ENCODE measurements at places on chromosomes 6 and 20. TPM values are rescaled to one million over a fixed set of nuclear protein-coding genes. Genes with fewer than 3 reads are reported as not detected.

The RNF5 gene
- 31.5 TPM for total RNA-seq

The TP53INP2 gene
- 3.4 TPM for total RNA-seq

The POM121L2 gene
- total RNA-seq = not detected

The MACROD2 gene
- total RNA-seq = 0.95 TPM

The EPHA7 gene
- not detected for total RNA-seq

The TGM2 gene
- total RNA-seq = 674 TPM

The C6orf89 gene
- 26.2 TPM for total RNA-seq

The LY86 gene
- total RNA-seq = not detected

The HTR1B gene
- total RNA-seq = 64.4 TPM

The SUMO4 gene
- 1.3 TPM for total RNA-seq

The OPN5 gene
- not detected for total RNA-seq

The RAB44 gene
- not detected for total RNA-seq

The SLPI gene
- total RNA-seq = not detected

The IL17A gene
- not detected for total RNA-seq

The CDH4 gene
- 7.5 TPM for total RNA-seq

The BPI gene
- not detected for total RNA-seq

The ANKEF1 gene
- total RNA-seq = 2.8 TPM

The C6orf132 gene
- total RNA-seq = not detected

The HS3ST5 gene
- total RNA-seq = not detected

The ANKRD66 gene
- total RNA-seq = not detected

The OR2H2 gene
- total RNA-seq = not detected

The VWA7 gene
- total RNA-seq = 0.11 TPM

The C20orf144 gene
- 0.11 TPM for total RNA-seq

The PRRT1 gene
- total RNA-seq = not detected

The SIRPG gene
- total RNA-seq = not detected

The ULBP1 gene
- 0.11 TPM for total RNA-seq

The ZNF391 gene
- total RNA-seq = 0.71 TPM

The TRIM31 gene
- total RNA-seq = not detected

The FUT9 gene
- total RNA-seq = not detected

The PTCHD4 gene
- total RNA-seq = 3.3 TPM

The SLC17A5 gene
- 18.2 TPM for total RNA-seq

The SLC16A10 gene
- total RNA-seq = not detected

The SCRT2 gene
- not detected for total RNA-seq

The DDAH2 gene
- 89.4 TPM for total RNA-seq

The BNIP5 gene
- total RNA-seq = not detected

The SLC26A8 gene
- under 0.01 TPM for total RNA-seq

The SAPCD1 gene
- total RNA-seq = 0.78 TPM

The CCN2 gene
- 861 TPM for total RNA-seq

The PPP1R10 gene
- total RNA-seq = 18.6 TPM

The DEFB121 gene
- total RNA-seq = not detected

The EEF1A2 gene
- 0.32 TPM for total RNA-seq

The QRSL1 gene
- total RNA-seq = 10.0 TPM

The KCNB1 gene
- total RNA-seq = under 0.01 TPM

The MYCT1 gene
- 148 TPM for total RNA-seq

The HLA-DMA gene
- 0.26 TPM for total RNA-seq

The RSPO3 gene
- 2.8 TPM for total RNA-seq

The THEMIS gene
- not detected for total RNA-seq

The DDO gene
- total RNA-seq = 0.53 TPM

The RTF2 gene
- total RNA-seq = 101 TPM

The TMEM244 gene
- not detected for total RNA-seq

Data from pulmonary artery endothelial cell (primary cell).